ENCODE measurements at places on chromosomes 3 and 15.

DNA sequence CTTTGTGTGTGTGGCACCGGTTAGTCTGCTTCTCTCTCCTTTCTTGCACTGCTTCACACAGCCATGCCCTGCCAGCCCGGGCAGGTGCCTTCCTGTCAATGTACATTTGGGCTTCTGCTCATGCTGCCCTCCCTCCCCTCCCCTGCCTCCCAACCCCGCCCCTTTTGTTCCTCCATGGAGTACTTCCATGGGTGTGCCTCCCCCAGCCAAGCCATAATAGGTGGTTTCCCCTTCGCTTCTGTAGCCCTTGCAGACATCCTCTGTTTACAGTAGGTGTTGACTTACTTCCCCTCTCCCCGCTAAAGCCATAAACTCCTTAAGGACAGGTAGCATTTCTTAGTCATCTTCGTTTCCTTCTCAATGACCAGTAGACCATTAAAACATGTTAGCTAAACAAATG is 31.8 kb upstream of the CRTC3 start:
- no peak for DNase-seq

- no peak for DNase-seq
These were observed 131.1 kb downstream of the PYDC2 start for GRCh38 chr3:191592105-191592504.

GRCh38 chr3:78580681-78581080 is 1187.1 kb downstream of the ROBO1 start:
- DNase-seq, result no peak

DNA sequence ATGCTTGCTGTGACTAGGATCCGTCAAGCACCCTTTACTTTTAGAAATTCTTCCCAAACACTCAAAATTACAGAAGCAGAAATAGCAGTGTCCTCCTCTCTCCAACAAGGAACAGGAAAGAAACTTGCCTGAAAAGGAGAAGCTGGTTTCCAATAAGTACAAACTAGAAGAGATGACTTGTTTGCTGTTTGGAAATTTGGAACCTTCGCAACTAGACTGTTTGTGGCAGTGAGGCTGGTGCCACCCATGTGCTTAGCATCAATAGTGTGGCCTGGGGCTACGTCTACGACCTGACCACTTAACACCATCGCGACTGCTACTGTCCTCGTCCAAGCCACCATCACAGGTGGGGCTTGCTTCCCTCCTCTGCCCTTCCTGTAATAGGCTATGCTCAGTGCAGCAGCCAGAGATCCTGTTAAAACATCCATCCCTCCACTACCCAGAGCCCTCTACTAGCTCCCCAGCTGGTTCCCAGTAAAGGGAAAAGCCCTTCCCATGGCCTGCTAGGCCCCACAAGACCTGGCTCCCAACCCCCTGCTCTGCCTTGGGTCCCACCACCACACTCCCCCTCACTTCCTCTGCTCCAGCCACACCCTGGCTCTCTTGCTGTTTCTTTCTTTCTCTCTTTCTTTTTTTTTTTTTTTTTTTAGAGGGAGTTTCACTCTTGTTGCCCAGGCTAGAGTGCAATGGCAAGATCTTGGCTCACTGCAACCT is 52.6 kb upstream of the CCR2 start:
- no peak for DNase-seq

Data from SJSA1 (cell line).